Bronchial epithelial cell (primary cell): ENCODE measurements at places on chromosomes 4 and X. TPM values are rescaled to one million over a fixed set of nuclear protein-coding genes. Genes with fewer than 3 reads are reported as not detected.
A peak's percentile ranks its signal among the peaks of the same experiment; 100 is the strongest.

TCEAL3 gene
- total RNA-seq, result 3.7 and 8.4 TPM in 2 replicates

DNA sequence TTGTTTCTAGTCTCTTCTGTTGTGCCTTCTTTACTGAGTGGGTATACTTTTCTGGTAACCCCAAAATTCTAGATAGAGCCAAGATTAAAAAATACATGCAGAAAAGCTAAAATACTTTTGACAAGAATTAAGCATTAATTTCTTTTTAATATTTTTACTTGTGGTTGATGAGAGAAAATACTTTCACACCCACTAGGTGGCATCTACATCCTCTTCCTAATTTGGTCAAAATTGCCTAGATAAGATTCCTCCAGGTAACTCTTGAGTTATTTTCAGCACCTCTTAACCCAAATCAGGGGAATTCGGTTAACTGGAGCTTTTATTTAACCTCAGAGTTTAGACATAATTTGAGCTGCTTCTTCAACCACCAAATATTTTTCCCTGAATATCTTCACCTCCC is 28.4 kb upstream of the COX7B2 start:
- no peak for DNase-seq

GRCh38 chr4:135418353-135418752 is 1216.8 kb upstream of the PABPC4L start:
- DNase-seq, result peak; percentile 7

- DNase-seq, result no peak
Measured at GRCh38 chr4:3835527-3836405, 69.6 kb downstream of the ADRA2C start.

GRCh38 chr4:101307899-101308298 is 39.4 kb downstream of the PPP3CA start:
- peak; percentile 75 for DNase-seq

DNA sequence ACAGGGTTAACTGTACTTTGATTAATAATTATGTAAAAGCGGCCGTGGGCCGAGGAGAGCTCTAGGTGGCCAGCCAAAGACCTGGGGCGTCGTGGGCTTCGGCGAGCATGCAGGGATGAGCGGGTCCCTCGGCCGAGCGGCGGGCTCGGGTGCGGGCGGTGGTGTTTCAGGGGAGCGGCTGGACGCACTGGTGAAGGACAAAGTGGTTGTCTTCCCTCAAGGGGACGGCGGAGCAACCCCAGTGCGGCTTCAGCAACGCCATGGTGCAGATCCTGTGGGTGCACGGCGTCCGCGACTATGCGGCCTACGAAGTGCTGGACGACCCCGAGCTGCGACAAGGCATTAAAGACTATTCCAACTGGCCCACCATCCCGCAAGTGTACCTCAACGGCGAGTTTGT is 103.0 kb upstream of the C1GALT1C1 start:
- DNase-seq, result no peak

DNA sequence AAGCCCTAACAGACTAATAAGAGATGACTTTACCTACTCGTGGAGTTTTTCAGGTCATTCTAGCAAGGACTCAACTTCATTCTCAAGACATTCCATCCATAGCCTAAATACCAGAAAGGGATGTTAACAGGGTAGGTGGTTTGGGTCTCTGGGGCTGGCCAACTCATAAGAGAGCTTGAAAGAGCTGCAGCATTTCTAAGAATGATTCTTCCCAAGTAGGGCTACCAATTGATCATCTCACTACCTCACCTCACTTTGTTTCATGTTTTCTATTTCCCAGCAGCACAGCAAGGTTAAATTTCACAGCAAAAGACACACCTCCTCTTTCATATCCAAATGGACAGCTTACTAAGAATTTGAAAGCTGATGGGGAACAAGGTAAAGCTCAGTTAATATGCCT is 614.8 kb upstream of the DIPK2B start:
- no peak for DNase-seq
